ENCODE measurements at places on chromosomes 2 and 18. TPM values are rescaled to one million over a fixed set of nuclear protein-coding genes. Genes with fewer than 3 reads are reported as not detected.

- H3K27me3 ChIP-seq: no peaks in the 10 kb centered on the region
- H3K4me1 ChIP-seq: no peaks in the 10 kb centered on the region
- no peak overlapping the region for H3K27ac ChIP-seq
Measured at GRCh38 chr2:30273574-30273929, 42.2 kb downstream of the LBH start.

- H3K4me3 ChIP-seq: no peak overlapping the region
- H3K27me3 ChIP-seq: peaks cover 12% of the 10 kb centered on the region
- H3K27ac ChIP-seq: no peak overlapping the region
- DNase-seq: no peak
- no peaks in the 10 kb centered on the region for H3K4me1 ChIP-seq
Measured at GRCh38 chr2:199509403-199509802, 51.7 kb upstream of the SATB2 start.

DNA sequence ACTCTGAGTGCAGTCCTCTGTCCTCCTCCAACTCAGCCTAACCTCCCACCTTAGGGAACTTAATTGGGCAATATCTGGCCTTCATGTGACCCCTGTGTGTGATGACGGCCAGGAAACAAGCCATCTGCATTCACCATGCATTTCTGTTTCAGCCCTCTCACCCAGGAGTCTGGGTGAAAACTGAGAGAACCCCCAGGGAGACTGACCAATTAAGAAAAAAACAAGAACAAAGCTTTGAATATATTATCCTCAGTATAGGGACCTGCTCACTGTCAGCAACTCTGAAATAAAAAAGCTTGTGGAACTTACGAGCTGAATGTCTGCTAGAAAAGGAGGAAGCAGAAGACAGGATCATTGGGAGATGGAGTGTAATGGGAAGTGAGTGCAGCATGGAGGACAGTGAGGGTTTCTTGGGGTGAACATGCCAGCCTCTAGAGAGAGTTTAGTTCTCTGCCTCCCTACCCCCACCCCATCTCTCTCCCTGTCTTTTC lies 9.5 kb downstream of the MAPRE2 start:
- H3K36me3 ChIP-seq: no peaks in the 10 kb centered on the region
- H3K4me1 ChIP-seq: peaks cover 59% of the 10 kb centered on the region
- H3K27ac ChIP-seq: peak overlapping the region; percentile 70
- H3K4me3 ChIP-seq: no peak overlapping the region
- H3K27me3 ChIP-seq: no peaks in the 10 kb centered on the region

GRCh38 chr2:137943678-137944347 lies 20.5 kb upstream of the HNMT start:
- H3K36me3 ChIP-seq: no peaks in the 10 kb centered on the region
- H3K4me3 ChIP-seq: no peak overlapping the region
- no peak overlapping the region for H3K27ac ChIP-seq
- H3K27me3 ChIP-seq: no peaks in the 10 kb centered on the region
- no peak for DNase-seq

DNA sequence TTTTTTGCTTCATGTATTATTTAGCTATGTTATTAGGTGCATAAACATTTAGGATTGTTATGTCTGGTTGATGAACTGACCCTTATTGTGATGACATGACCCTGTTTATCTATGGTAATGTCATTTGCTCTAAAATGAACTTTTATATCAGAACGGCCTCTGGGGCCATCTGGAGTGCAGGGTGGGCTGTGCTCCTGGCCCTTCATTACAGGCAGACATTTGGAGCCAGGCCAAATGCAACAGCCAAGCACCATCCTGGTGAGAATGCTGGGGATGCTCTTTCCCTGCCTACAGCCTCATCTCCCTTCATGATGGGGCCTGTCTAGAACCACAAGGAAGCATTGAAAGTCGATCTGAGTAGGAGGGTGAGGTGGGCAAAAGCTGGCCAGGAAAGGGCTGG lies 38.0 kb downstream of the HJURP start:
- no peaks in the 10 kb centered on the region for H3K36me3 ChIP-seq
- H3K27ac ChIP-seq: no peak overlapping the region
- no peaks in the 10 kb centered on the region for H3K27me3 ChIP-seq
- no peaks in the 10 kb centered on the region for H3K4me1 ChIP-seq
- peak; percentile 0 for DNase-seq
- no peak overlapping the region for H3K4me3 ChIP-seq

DNA sequence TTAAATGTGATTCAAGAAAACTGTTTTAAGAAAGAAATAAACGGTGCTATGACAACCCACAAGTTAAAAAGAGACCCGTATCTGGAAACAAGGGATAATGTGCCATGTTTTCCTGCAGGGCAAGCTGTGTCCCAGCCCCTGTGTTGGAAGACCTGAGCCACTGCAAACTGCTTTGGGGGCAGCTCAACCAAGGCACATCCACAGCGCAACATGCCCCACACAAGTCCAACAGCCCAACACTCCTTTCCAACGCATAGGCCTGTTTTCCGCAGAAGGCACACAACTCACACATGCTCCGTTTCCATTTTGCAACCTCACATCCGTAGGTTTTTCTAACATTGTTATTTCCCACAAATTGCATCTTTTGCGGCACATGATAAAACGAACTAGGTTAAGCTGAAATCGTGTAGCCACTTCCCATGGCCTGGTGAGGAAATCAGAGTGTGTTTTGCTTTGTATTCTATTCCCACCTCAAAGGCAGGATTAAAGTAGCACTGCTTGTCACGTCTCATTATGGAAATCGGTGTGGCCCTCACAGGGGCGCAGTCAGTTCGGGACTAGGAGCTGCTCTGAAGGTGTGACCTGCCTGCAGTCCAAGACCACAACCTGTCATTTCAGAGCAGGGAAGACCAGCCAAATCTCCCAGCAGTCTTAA lies 50.5 kb upstream of the ZNF516 start:
- no peak overlapping the region for H3K27ac ChIP-seq
- no peaks in the 10 kb centered on the region for H3K36me3 ChIP-seq
- DNase-seq: no peak
- H3K4me1 ChIP-seq: no peaks in the 10 kb centered on the region
- H3K27me3 ChIP-seq: no peaks in the 10 kb centered on the region

DNA sequence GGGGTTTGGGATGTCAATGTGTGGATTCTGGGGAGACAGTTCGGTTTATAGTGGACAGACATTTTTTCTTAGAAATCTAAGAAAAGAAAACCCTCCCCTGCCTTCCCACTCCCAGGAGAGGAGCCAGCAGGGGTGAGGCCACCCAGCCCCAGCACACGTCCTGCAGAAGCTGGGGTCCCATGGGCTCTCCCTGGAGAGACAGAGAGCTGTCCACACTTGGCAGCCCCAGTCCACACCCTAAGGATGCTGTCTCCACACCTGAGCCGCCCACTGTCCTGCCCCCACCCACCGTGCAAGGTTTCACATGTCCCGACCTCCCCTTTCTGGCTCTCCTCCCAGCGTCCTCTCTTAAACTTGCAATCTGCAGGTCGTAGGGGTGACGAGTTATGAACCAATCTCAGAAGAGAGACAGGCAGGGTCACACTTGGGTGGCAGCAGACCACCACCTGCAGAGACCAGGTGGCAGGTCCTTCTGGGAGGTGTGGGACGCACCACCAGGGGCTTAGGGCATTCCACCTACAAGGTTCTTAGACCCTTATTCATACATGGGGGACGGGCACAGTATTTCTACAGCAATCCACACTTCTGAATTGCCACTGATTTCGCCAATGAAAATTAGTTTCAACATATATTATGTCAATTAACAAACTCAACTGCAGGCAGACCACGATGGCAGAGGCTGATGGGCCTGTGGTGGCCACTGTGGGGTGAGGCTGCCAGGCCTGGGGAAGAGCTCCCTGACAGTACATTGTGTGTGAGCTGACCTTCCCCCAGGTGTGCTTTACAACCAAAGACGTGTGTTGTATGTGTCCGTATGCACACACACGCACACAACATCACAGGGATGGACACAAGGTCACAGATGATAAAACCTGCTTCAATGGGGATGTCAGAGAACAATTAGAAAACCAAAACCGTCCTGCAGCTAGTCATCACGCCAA lies 158.5 kb downstream of the TPO start:
- no peaks in the 10 kb centered on the region for H3K27me3 ChIP-seq
- H3K36me3 ChIP-seq: no peaks in the 10 kb centered on the region
- no peak overlapping the region for H3K4me3 ChIP-seq

GRCh38 chr2:219643788-219644398 lies 16.5 kb downstream of the SLC4A3 start:
- H3K36me3 ChIP-seq: no peaks in the 10 kb centered on the region
- H3K4me3 ChIP-seq: no peak overlapping the region
- H3K27ac ChIP-seq: no peak overlapping the region
- no peaks in the 10 kb centered on the region for H3K27me3 ChIP-seq

DNA sequence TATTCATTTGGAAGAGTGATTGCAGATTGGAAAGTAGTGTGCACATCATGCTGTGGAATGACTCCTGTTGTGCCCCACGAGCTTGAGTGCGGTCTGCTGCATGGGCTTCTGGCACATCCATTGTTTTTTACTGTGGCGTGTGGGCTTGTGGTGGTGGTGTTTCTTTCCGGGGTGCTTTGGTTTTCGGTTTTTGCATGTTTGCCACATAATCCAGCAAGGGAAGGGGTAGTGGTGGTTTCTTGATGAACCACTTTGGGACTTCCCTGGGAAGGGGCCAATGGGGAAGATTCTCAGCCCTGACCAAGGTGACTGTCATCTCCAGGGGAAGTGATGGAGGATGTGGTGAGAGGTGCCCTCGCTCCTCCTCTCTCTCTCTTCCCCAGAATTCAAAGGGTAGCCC lies 57.0 kb downstream of the COA5 start:
- H3K27ac ChIP-seq: no peak overlapping the region
- H3K4me3 ChIP-seq: no peak overlapping the region

The ORC2 gene
- 5.0 TPM for total RNA-seq

All from adrenal gland (tissue), 19 donors.